Fibroblast of lung (primary cell): ENCODE measurements at places on chromosomes 6 and 20. TPM values are rescaled to one million over a fixed set of nuclear protein-coding genes. Genes with fewer than 3 reads are reported as not detected.

The CLPSL2 gene
- not detected in 2 replicates for polyA plus RNA-seq

The CFAP61 gene
- 0.11 TPM in 1 of 2 replicates, not detected in the other for polyA plus RNA-seq

The GABRR1 gene
- polyA plus RNA-seq: not detected in 2 replicates

The OXT gene
- polyA plus RNA-seq: not detected in 2 replicates

The TRIM31 gene
- not detected in 2 replicates for polyA plus RNA-seq

The DDR1 gene
- 6.2 and 10.9 TPM in 2 replicates for polyA plus RNA-seq

The SLC17A3 gene
- polyA plus RNA-seq: 0.06 TPM in 1 of 2 replicates, not detected in the other

DNA sequence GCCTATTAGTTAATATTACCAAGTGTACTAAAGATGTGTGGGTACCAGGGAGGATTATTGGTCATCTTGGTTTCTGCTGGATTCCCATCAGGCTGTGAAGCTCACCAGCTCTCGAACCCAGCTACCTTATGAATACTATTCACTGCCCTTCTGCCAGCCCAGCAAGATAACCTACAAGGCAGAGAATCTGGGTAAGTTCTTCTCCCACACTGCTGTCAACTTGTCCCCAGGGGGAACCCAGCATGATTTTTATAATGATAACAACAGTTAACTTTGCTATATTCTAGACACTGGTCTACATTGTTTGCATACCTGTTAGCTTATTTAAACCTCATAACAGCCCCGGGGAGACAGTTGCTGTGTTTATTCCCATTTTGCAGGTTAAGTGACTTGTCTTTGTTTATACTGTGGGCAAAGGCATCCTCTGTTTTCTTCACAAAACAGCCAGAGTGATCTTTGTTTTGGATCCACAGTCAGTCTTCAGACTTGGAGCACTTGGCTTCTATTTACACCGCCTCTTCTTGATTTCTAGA lies 26.5 kb downstream of the TM9SF4 start:
- H3K36me3 ChIP-seq: peaks cover 22% of the 10 kb centered on the region
- no peak overlapping the region for H3K27ac ChIP-seq
- no peaks in the 10 kb centered on the region for H3K4me1 ChIP-seq
- H3K27me3 ChIP-seq: no peaks in the 10 kb centered on the region

GRCh38 chr6:35600659-35601125 lies 88.0 kb upstream of the TULP1 start:
- H3K27me3 ChIP-seq: no peaks in the 10 kb centered on the region
- peak overlapping the region; percentile 4 for H3K4me3 ChIP-seq
- H3K4me1 ChIP-seq: peaks cover 20% of the 10 kb centered on the region
- peak overlapping the region; percentile 52 for H3K27ac ChIP-seq
- no peak for DNase-seq

GRCh38 chr20:14142171-14142570 lies 146.9 kb downstream of the MACROD2 start:
- DNase-seq: peak; percentile 35
- H3K27ac ChIP-seq: no peak overlapping the region
- no peaks in the 10 kb centered on the region for H3K4me1 ChIP-seq
- no peak overlapping the region for H3K4me3 ChIP-seq
- no peaks in the 10 kb centered on the region for H3K27me3 ChIP-seq

DNA sequence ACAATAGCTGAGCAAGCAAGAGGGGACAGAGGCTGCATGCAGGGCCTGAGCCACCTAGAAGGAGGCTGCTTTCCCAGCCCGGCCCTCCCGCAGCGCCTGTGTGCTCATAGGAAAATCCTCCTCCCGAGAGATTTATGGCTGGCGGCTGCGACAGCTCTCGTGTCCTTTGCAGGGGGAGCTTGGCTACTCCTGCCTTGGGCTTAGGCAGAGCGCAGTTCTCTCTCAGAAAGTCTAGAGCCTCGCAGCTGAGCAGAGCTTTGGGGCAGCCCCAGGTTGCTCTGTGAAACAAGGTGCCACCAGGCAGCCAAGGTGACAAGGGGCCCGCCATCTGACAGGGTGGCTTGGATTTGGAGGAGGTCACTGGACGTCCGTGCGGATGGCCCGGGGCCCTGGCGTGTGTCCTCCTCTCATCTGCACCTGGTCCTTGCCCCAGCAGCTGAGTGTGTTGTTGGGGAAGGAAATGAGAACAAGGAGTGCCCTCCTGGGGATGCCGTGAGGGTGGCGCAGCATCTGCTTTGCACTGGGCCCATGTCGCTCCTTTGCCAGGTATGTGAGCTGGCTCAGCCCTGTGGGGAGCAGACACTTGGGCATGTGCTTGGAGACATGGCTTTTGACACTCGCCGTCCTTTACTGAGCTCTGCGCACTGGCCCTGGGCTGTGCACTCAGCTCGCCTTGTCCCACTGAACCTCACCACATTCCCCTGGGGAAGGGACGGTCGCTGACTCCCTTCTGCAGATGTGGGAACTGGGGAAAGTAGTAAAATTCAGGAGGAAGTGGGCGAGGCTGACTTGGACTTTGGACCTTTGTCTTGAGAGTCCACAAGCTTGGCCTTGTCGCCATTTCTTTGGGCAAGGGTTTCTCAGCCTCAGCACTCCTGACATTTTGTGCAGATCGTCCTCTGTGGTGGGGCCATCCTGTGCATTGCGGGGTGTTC lies 41.9 kb downstream of the EDN3 start:
- H3K27ac ChIP-seq: no peak overlapping the region
- H3K36me3 ChIP-seq: no peaks in the 10 kb centered on the region
- no peaks in the 10 kb centered on the region for H3K27me3 ChIP-seq
- no peaks in the 10 kb centered on the region for H3K4me1 ChIP-seq
- no peak overlapping the region for H3K4me3 ChIP-seq
- no peak for DNase-seq

GRCh38 chr6:130204322-130204721 lies 18.4 kb downstream of the SAMD3 start:
- no peaks in the 10 kb centered on the region for H3K36me3 ChIP-seq
- no peaks in the 10 kb centered on the region for H3K4me1 ChIP-seq
- no peak for DNase-seq
- no peak overlapping the region for H3K27ac ChIP-seq
- no peak overlapping the region for H3K4me3 ChIP-seq
- H3K27me3 ChIP-seq: no peaks in the 10 kb centered on the region

- H3K27ac ChIP-seq: peak overlapping the region; percentile 91
- H3K4me1 ChIP-seq: peaks cover 9% of the 10 kb centered on the region
- peaks cover 12% of the 10 kb centered on the region for H3K36me3 ChIP-seq
- H3K4me3 ChIP-seq: peak overlapping the region; percentile 98
- DNase-seq: no peak
- H3K27me3 ChIP-seq: no peaks in the 10 kb centered on the region
Observed at GRCh38 chr6:1390946-1391799, 1.8 kb downstream of the FOXF2 start.

DNA sequence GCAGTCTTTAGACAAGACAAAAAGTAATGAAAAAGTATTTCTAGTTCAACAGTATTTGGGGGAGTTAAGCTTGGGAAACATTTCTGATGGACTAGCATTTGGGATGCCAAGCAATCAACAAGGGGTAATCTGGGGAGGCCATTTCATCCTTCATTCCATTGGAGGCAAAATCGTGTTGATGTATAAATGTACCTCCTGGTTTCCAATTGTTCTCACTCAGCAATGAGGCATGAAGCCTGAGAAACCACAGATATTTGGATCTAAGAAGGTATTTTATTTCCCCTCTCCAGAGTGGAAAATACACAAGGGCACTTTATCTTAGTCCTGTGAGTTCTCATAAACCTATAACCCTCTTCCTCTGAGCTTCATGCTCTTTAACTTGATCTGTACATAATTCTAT lies 68.2 kb downstream of the TBX18 start:
- H3K36me3 ChIP-seq: no peaks in the 10 kb centered on the region
- H3K4me1 ChIP-seq: no peaks in the 10 kb centered on the region
- H3K4me3 ChIP-seq: no peak overlapping the region
- H3K27ac ChIP-seq: no peak overlapping the region
- DNase-seq: no peak
- no peaks in the 10 kb centered on the region for H3K27me3 ChIP-seq

DNA sequence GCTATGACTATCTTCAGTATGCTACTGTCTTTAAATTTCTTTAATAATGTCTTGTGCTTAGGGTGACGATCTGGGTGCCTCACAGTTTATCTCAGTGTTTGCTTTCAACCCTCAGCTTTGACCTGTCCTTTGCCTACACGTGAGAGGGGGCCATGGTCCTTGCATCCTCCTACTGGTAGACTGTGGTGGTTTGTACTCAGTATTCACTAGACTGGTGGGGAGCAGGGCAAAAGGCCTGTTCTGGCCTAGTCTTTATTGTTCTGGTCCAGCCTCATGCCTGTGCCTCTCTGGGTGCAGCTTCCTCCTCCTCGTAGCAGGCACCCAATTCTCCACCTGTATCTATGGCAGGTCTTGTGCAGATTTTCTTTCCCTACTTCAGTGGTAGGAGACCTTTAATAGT lies 354.9 kb downstream of the CD109 start:
- no peak overlapping the region for H3K27ac ChIP-seq
- no peak for DNase-seq
- H3K27me3 ChIP-seq: no peaks in the 10 kb centered on the region
- no peaks in the 10 kb centered on the region for H3K36me3 ChIP-seq
- no peaks in the 10 kb centered on the region for H3K4me1 ChIP-seq

DNA sequence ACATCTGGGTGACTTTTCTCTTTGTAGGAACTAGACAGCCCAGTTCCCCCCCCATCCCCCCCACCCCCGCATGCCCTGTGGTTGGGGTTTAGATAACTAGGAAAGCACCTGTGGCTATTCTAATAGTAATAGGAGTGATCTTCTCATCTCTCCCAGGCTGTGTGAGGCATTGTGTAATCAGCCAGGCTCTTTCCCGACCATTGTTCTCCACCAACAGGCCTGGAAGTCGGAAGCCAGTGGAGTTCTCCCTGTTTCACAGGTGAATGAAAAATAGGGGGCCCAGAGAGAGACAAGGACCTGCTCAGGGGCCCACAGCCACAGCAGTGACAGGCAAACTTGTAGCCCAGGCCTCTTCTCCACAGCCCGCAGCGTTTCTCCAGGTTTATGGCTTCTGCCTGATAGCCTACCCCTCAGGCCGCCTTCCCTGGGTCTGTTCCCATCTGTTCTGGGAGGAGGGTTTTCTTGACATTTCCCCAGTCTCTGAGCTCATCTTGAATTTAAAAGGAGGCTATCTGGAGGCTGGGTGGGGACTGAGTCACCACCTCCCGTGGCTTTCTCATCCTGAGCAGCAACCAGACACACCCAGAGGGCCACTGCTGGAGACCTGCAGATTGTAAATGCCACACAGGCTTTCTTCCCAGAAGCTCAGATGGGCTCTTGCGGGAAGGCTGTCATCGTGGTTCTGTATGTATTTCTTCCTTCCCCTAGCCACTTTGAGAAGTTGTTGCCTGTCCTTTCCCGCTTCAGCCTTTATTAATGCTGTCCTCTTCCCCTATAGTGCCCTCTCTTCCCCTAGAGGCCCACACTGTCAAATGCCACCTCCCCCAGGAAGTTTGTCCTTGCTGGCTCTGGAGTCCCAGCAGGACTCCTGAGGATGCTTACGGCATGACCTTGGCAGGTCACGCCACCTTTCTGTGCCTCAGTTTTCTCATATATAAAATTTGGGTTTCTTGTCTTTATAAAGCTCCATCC lies 75.9 kb upstream of the MYL9 start:
- H3K27ac ChIP-seq: peak overlapping the region; percentile 63
- peaks cover 46% of the 10 kb centered on the region for H3K4me1 ChIP-seq
- peak; percentile 89 for DNase-seq
- H3K4me3 ChIP-seq: no peak overlapping the region
